MG63 (cell line): ENCODE measurements at places on chromosomes 3 and 15. TPM values are rescaled to one million over a fixed set of nuclear protein-coding genes. Genes with fewer than 3 reads are reported as not detected.

DNA sequence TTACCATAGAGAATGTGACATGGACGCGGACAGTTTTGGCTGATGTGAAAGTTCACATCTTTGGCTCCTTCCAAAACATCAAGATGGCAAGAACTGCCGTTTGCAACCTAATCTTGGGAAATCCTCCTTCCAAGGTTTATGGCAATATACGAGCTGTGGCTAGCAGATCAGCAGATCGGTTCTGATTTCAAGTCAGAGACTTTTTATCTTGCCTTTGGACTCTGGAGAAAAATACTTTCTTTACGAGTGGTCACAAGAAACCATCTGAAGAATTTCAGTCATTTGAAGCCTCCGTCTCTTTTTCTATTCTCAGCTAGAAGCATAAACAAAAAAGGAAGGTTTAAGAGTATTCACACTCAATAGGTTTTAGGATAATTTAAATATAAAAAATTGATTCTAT lies 153.5 kb upstream of the MEIS2 start:
- DNase-seq, result no peak

NPAP1 gene
- total RNA-seq, result not detected in 2 replicates

- DNase-seq, result no peak
Measured at GRCh38 chr3:71710906-71711494, 14.2 kb downstream of the EIF4E3 start.

RBMS3 gene
- 3.0 and 12.0 TPM in 2 replicates for total RNA-seq

DNA sequence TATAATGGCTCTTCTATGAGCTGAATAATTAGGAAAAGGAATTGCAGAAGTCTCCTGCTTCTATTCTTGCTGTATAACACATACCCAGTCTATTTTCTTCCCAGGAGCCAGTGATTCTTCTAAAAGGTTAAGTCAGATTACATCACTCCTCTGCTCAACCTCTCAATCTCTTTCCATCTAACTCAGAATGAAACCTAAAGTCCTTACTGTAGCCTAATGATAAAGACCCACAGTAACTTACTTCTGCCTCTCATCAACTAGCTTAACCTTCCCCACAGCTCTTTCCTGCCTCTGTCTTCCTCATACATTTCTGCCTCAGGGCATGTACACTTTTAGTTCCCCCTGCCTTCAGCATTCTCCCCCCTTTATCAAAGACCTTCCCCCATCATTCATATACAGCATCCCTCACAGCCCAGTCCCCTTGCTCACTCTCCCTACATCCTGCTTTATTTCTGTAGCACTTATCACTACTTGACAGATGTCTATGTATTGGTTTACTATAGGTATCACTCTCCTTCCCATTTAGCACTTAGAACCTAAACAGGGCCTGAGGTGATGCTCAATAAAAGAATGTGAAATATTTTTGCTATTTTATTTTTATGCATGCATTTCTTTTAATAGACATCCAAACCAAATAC lies 28.5 kb upstream of the CMTM6 start:
- no peak for DNase-seq

- peak; percentile 50 for DNase-seq
Measured at GRCh38 chr15:23642413-23643044, 5.1 kb downstream of the MAGEL2 start.

- DNase-seq, result peak; percentile 32
Measured at GRCh38 chr15:39127151-39127790, 453.6 kb upstream of the THBS1 start.

- peak; percentile 58 for DNase-seq
Measured at GRCh38 chr15:100438570-100438969, 90.2 kb downstream of the CERS3 start.

DNA sequence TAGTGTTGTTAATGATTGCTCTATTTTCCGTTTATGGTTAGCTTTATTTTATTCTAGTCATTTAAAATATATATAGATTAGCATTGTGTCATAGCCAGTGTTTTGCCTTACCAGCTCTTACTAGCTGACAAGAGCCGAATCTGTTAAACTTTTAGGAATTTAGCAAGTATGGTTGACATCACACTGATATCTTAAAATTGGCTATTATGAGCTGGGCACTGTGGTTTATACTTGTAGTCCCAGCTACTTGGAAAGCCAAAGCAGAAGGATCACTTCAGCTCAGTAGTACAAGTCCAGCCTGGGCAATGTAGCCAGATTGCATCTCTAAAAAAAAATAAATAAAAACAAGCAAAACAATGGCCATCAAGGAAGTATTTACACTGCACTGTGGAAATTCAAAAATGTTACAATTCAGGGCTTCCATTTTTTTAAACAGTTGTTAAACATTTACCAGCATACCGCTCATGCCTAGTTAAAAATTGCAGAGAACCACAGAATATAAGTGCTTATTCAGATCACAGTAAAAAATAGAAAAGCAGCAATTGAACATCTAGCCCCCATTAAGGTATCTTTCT lies 208.4 kb upstream of the CGNL1 start:
- no peak for DNase-seq

RPL15 gene
- 2,383 and 4,340 TPM in 2 replicates for total RNA-seq

GOLGA8J gene
- 0.07 TPM in 1 of 2 replicates, not detected in the other for total RNA-seq

DNA sequence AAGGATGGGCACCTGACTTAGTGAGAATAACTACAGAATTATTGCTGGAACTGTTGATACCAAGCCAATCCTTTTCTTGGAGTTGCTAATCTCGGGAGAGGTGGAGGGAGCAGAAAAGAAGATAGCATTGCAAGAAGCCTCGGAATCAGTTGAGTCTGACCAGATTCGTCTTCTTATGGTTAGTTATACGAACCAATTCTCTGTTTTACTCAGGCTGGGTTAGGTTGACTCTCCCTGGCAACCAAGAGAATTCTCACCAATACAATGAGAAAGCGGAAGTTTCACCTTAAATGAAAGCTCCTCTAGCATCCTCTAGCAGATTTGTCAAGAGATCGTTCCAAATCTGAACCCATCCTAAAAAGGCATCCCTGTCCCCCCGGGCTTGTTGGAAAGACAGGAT lies 43.5 kb upstream of the UBE2E1 start:
- no peak for DNase-seq

- DNase-seq, result peak; percentile 18
Measured at GRCh38 chr3:101780661-101781060, 1.6 kb downstream of the NXPE3 start.

GRCh38 chr3:57268416-57268815 lies 24.1 kb downstream of the ASB14 start:
- DNase-seq, result no peak

ACP3 gene
- total RNA-seq, result not detected in 2 replicates
